ENCODE measurements at places on chromosomes 7 and 10.

- peak; percentile 45 for DNase-seq
Observed at GRCh38 chr10:103554488-103555324, 61.2 kb downstream of the NEURL1 start.

DNA sequence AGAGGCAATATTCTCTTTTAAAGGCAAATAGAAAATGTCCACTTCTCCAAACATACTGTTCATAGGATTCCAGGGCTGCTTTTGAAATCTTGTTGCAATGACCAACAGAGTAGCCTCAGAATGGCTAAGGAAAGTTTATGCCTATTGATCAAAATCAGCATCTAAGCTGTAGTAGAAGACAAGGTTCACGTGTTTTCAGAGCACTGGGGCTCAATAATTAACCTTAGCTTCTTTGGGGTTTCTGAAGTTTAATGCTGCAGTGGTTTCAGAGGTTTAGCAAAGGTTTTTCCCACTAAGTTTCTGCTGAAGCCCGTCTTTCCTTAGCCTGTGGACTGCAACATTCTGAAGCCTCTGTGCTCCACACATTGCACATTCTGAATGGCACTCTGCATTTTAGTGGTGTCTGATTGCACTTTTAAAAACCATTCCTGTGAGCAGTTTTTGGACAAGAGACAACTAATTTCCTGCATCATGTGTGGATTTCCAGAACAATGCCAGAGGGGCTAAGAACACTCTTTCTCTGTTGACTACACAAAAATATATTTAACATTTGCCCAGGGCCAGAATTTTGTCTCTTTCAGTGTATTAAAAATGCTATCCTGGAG is 342.5 kb downstream of the PTEN start:
- no peak for DNase-seq

DNA sequence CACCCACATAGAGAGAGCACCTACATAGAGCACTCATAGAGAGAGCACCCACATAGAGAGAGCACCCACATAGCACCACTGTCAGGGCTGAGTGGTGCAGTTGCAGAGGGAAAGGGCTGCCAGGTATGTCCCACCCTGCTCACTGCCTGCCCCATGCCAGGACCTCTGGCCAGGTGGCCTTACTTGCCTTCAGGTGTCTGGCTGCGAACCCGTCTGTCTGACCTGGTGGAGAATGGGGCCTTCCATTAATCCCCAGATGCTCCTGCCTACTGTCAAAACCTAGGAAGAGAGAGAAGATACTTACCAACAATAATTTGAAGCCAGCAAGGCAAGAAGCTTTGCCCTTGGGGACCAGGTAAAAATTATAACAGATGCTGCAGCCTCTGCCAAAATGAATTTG is 51.1 kb downstream of the INSIG1 start:
- DNase-seq, result no peak

DNA sequence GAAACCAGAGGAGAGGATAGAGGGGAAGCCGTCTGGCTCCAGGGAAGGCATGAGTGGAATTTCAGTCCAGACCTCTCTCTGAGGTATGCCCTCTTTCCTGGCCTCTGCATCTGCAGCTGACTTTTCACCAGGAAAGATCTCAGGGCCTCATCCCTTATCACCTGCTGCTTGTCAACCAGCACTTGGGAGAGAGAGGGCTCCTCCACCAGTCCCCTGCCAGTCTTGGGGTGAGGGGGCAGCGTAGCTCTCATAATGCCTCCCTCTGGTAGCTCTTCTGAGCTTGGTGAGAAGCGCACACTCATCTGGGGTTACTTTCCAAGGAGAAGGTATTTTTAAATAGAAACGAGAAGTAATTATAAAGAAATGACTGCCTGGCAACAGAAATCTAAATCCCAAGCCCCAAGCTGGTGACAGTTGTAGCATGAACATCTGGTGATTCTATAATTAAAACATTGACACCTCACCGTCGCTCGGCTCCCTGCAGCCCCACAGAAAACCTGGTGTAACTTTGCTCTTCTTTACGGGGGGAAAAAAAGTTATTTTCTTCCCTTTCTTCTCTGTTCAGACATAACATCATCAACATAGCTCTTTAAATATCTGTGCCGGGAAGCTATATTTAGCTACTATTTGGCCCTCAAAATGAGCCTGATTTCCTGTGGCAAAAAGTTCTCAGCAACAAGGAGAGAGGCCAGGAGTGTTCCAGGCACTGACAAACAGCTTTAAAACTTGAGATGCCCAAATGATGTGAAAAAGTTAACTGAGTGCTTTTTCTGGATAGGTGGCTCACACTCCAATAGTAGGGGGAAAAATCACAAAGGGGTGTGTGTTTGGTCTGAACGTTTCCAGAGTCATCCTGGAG is 26.9 kb downstream of the HIP1 start:
- DNase-seq, result no peak

DNA sequence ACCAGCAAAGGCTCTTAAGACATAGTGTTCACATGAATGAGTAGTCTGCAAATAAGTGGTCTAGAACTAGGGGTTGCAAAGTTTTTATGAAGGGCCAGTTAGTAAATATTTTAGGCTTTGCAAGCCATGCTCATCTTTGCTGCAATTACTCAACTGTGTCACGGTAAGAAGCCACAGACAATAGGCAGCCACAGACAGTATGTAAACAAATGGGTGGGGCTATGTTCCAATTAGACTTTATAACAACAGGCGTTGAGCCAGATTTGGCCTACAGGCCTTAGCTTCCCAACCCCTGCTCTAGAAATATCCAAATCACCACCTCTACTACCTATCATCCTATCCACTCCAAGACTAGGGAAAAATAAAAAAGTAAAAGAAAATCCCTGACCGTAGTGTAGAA is 9.2 kb downstream of the IKZF5 start:
- DNase-seq, result no peak

- DNase-seq, result no peak
Observed at GRCh38 chr7:150325110-150325611, 1.8 kb upstream of the ACTR3C start.

DNA sequence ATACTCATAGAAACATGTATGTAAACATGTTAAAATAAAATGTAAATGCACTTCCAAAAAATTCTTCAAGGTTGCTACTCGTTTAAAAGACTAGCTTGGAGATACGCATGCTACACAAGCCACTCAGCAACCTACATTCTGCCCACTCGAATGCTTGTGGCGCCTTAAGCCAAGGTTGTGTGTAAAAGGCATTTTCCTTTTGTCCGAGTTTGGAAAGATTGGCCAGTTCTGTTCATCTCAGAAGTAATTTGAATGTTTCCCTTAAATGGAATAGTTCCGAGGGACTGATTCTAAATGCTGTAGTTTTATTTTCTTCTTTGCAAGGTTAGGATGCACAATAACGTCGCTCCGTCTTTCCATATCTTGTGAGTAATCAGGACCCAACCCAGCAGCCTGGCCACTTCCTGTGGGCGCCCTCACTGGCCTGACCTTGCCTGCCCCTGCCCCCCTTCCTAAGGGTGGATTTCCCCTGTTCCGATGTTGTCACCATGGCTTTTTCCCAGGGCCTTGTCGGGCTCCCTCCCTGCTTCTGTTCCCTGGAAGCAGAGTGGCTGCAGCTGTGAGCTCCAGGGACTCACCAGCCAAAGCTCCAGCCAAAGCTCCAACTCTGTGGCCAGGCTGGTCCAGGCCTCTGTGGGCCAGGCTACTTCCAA is 70.6 kb downstream of the PTPRE start:
- DNase-seq, result peak; percentile 15

Data from stimulated activated CD4-positive, alpha-beta T cell treated with anti-CD3 and anti-CD28 coated beads, Interleukin-15, amount 100 ng/mL, for 24 hours (primary cell).